Activated CD8-positive, alpha-beta T cell treated with anti-CD3 and anti-CD28 coated beads for 36 hours (primary cell): ENCODE measurements at places on chromosomes 13 and 19. TPM values are rescaled to one million over a fixed set of nuclear protein-coding genes. Genes with fewer than 3 reads are reported as not detected.

- DNase-seq = no peak
Measured at GRCh38 chr19:27993619-27994570, 1219.1 kb downstream of the UQCRFS1 start.

DNA sequence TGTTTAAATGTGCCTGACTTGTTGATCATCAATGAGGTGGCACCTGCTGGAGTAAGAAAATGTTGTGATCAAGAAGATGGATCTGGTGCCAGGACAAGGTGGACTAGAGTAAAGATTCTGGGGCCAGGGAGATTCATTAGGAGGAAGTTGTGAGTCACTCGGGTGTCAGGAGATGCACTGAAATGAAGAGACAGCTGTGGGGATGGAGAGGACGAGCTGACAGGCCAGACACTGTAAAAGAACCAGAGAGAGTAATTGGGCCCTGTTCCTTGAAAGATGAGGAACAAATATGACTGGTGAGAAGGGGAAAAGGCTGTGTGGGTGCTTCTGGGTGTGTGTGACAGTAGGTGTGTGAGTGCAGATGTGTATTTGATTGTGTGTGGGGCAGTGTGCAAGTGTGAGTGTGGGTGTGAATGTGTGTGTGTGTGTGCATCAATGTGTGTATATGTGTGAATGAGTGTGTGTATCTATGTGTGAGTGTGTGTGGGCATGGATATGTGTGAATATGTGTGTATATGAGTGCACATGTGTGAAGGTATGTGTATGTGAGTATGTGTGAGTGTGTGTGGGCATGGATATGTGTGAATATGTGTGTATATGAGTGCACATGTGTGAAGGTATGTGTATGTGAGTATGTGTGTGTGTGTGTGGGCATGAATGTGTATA, 260.5 kb downstream of the RFC3 start:
- no peak for DNase-seq

DNA sequence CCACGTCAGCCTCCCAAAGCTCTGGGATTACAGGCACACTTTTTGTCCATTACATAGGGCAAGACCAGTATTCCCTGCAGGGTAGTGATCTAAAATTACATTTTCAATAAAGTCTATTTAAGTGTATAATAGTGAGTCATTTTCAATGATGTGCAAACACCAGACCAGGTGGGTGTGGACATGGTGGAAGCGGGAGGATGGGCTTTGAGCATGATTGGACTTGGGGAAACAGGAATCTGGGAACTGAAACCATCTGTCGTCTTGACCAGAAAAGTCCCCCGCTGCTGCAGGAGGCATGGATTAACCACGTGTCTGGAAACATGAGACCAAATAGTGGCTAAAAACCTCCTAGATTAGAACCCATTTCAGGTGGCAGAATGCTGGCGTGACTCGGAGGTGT, 4.9 kb downstream of the FXYD3 start:
- DNase-seq = no peak

Gene SLC17A7
- total RNA-seq = 0.23 TPM

GRCh38 chr13:112733112-112733511, 43.3 kb downstream of the ATP11A start:
- DNase-seq = no peak

DNA sequence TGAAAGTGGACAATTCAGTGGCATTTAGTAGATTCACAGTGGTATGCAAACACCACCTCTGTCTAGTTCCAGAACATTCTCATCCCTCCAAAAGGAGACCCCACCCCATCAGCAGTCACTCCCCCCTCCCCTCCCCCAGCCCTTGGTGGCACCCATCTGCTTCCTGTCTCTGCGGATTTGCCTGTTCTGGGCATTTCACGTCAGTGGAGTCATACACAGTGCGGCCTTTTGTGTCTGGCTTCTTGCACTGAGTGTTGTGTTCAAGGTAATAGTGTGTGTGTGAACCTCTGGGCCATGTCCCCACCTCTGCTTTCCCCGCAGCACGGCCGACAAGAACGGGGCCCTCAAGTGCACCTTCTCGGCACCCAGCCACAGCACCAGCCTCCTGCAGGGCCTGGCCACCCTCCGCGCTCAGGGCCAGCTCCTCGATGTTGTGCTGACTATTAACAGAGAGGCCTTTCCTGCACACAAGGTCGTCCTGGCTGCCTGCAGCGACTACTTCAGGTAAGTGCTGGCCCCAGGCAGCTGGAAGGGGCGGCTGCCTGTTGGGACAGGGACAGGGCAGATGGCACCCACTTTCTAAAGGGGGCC, 19.4 kb upstream of the CRTC1 start:
- peak; percentile 38 for DNase-seq

- no peak for DNase-seq
Measured at GRCh38 chr13:75307370-75307949, 174.5 kb downstream of the TBC1D4 start.

- no peak for DNase-seq
Measured at GRCh38 chr13:27028683-27029480, 142.7 kb downstream of the USP12 start.

GRCh38 chr13:72186730-72187422, 319.9 kb upstream of the DACH1 start:
- DNase-seq = no peak
